ENCODE measurements at places on chromosomes 5 and 9. TPM values are rescaled to one million over a fixed set of nuclear protein-coding genes. Genes with fewer than 3 reads are reported as not detected.

DNA sequence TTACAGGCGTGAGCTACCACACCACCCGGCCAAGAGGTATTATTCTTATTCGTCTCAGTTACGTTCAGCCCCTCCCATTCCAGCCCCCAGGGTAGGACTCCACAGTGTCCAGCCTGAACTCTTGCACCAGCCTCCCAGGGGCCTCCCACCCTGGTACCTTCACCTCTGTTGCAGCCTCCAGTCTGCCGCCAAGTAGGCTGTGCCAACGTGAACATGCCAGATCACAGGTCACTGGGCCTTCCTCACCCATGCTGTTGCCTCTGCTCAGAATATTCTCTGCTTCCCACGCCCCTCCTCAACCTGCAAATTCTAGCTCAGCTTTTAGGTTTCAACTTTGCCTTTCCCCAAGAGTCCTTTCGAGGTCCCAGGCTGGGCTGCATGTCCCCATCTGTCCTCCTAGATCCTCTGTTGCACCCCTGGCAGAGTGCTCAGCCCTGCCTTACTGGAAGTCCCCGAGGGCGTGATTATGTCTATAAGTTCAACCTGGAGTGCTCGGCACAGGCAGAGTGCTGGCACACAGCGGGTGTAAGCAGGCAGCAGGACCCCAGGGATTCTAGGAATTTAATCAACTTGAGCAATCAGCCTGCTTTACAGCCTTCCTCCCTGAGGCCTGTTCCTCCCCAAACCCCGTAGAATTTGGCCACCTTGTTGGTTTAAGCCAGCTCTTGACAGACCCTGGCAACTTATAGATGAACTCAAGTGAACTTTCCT is 13.1 kb upstream of the STXBP1 start:
- peaks cover 32% of the 10 kb centered on the region for H3K4me1 ChIP-seq
- no peaks in the 10 kb centered on the region for H3K36me3 ChIP-seq
- no peak overlapping the region for H3K4me3 ChIP-seq
- H3K27ac ChIP-seq, result peak overlapping the region; percentile 75
- no peak for DNase-seq
- no peaks in the 10 kb centered on the region for H3K27me3 ChIP-seq

Gene FOXD4L4
- 0.38 TPM for total RNA-seq

DNA sequence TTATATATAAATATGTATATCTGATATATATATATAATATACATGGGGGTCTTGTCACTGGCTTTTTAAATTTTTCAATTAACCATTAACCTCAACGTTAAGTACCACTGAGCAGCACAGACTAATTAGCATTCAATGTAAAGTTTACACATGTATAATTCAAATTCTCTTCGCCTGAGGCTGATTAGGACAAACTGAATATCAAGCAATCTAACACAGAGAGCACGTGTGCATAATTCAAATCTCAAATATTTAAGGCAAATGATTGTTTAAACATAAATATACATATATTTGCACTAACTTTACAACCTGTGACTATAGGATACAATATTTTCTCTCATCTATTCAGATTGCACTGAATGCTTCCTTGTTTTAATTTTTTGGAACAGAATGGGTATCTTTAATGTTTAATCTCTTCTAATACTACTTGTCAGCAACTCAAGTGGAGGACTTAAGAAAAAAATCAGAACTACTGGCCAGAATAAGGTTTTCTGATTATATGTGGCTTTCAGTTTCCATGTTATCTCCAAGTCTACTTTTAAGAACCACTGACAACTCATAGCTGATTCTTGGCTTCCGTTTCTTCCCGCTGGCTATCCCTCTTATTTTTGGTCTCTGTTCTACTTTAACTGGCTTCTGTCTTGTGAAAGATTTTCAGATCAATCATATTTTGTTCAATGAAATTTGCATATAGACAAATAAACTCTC is 204.8 kb downstream of the MLLT3 start:
- no peak overlapping the region for H3K4me3 ChIP-seq
- no peaks in the 10 kb centered on the region for H3K27me3 ChIP-seq
- H3K4me1 ChIP-seq, result peaks cover 4% of the 10 kb centered on the region
- peaks cover 12% of the 10 kb centered on the region for H3K36me3 ChIP-seq

DNA sequence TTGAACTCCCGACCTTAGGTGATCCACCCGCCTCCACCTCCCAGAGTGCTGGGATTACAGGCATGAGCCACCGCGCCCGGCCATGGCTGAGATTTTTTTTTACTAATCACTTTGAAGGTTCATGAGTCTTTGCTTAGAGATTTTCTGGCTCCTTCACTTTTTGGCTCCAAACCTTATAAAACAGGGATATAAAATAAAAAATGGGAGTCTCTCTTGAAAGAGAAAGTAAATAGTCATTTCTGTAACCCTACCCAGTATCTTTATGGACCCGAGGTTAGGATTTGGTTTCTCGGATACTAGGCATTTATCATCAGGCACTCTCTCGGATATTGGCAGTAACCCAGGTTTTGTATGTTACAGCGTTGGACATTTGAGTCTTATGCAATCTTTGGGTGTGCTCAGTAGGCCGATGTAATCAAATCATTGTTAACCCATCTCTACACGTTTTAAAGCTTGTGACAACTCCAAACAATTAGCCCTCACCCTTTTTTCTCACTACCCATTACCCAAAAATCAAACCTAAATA is 25.3 kb downstream of the STXBP1 start:
- DNase-seq, result no peak
- H3K27ac ChIP-seq, result peak overlapping the region; percentile 43
- no peak overlapping the region for H3K4me3 ChIP-seq

Gene PLK2
- total RNA-seq, result 531 TPM

Gene PCDHGA6
- 0.57 TPM for total RNA-seq

Gene PCDHB16
- total RNA-seq, result 24.6 TPM

DNA sequence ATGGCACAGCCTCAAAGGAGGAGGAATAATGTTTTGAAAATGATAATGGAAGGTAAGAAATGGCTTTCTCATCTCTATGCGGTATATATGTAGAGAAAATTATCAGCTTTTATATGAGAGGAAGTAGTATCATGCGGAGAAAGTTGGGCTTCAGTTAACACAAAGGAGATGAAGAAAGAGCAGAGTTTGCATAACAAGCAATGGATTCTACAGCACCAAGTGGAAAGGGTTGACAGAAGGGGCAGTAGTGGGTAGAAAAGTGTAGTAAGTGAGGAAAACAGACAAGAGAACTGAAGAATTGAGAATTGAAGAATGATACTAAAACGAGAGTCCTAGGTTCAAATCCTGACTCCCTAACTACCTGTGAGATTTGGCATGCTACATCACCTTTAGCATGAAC is 51.0 kb downstream of the GNG10 start:
- no peaks in the 10 kb centered on the region for H3K27me3 ChIP-seq
- no peak overlapping the region for H3K4me3 ChIP-seq
- H3K27ac ChIP-seq, result no peak overlapping the region
- H3K36me3 ChIP-seq, result no peaks in the 10 kb centered on the region
- DNase-seq, result no peak

Gene PCDHGB3
- 0.64 TPM for total RNA-seq

DNA sequence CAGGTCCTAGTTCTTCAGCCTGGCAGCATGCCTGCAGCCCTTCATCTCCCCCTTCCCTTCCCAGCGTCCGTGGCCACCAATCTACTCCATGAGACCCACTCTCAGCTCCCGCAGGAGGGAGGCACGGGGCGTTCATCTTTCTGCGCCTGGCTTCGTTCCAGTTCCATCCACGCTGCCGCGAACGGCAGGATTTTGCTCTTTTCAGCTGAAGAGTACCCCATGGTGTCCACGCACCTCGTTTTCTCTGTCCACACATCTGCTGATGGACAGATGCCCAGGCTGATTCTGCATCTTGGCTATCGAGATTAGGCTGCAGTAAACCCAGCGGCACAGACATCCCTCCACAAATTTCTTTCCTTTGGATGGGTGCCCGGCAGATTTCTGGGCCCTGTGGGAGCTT is 30.5 kb upstream of the NKD2 start:
- H3K27me3 ChIP-seq, result peaks cover 12% of the 10 kb centered on the region
- no peak for DNase-seq
- H3K36me3 ChIP-seq, result no peaks in the 10 kb centered on the region

Gene GABRA1
- total RNA-seq, result not detected

DNA sequence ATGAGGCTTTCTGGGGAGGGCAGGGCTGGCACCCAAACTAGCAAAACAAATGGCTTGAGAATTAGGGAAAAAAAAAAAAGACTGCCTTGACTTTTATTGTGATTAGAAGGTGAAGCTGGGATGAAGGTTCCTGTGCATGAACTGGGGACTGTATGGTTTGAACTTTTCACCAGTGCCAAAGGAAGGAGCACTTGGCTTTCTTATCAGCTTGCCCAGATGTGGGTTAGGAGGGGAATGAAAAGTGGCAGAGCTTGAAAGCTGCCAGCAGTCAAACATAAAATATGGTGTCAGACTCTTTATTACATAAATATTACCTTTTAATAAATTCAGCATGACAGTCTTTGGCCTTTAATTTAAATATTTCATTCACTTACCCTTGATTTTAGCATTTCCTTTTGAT is 182.5 kb downstream of the PSAT1 start:
- H3K36me3 ChIP-seq, result peaks cover 4% of the 10 kb centered on the region
- DNase-seq, result no peak
- H3K27me3 ChIP-seq, result no peaks in the 10 kb centered on the region
- no peaks in the 10 kb centered on the region for H3K4me1 ChIP-seq
- no peak overlapping the region for H3K4me3 ChIP-seq

DNA sequence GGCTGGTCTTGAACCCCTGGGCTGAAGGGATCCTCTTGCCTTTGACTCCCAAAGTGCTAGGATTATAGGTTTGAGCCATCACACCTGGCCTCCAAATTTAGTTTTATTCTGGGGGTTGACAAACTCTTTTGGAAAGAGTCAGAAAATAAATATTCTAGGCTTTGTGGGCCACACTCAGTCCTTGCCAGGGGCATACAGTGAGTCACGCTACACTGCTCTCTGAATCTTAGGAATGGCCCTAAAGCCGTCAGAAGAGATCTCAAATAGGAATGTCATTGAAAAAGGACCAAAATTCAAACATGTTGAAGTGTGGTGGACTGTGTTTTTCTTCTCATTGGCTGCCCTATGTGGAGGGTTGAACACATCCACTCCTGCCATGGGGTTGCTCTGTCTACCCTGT is 127.7 kb upstream of the BASP1 start:
- no peaks in the 10 kb centered on the region for H3K36me3 ChIP-seq
- H3K27ac ChIP-seq, result no peak overlapping the region
- no peak for DNase-seq
- H3K4me3 ChIP-seq, result no peak overlapping the region
- H3K27me3 ChIP-seq, result no peaks in the 10 kb centered on the region

- peak; percentile 44 for DNase-seq
- H3K4me3 ChIP-seq, result peak overlapping the region; percentile 86
- no peaks in the 10 kb centered on the region for H3K36me3 ChIP-seq
These were observed 449 bp upstream of the PCSK5 start for GRCh38 chr9:75889977-75890471.

DNA sequence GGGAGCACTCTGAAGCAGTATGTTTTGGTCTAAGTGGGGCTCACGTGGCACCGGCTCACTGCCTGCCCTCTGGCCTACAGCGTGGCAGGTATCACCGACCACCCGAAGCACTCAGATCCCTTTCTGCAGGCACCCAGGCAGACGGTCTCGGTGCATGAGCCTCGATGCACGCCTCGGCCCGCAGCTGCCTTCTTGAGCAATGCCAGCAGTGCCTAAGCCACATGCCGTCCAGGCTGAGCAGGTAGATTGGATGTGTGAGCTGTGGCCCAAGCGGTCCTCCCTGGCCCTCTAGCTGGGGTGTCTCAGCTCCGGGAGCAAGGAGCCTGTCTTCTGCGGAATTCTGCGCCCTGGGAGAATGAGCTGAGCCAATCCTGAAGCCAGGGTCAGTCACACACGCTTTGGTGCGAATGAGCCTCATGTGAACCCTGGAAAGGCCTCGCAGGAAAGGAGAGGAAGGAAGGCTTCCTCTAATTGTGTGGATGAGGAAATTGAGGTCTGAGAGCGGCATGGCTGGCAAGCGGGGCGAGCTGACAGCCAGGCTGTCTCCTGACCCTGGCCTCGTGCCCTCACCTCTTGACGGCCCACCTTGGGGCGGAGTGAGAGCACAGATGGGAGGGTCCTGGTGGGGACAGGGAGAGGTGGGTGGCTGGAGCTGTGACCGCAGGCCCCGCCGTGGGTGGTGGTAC is 14.4 kb downstream of the RXRA start:
- no peak overlapping the region for H3K27ac ChIP-seq
- no peaks in the 10 kb centered on the region for H3K36me3 ChIP-seq
- peaks cover 19% of the 10 kb centered on the region for H3K4me1 ChIP-seq
- H3K4me3 ChIP-seq, result no peak overlapping the region
- DNase-seq, result no peak
- no peaks in the 10 kb centered on the region for H3K27me3 ChIP-seq

Gene SPATA31E1
- 0.09 TPM for total RNA-seq

DNA sequence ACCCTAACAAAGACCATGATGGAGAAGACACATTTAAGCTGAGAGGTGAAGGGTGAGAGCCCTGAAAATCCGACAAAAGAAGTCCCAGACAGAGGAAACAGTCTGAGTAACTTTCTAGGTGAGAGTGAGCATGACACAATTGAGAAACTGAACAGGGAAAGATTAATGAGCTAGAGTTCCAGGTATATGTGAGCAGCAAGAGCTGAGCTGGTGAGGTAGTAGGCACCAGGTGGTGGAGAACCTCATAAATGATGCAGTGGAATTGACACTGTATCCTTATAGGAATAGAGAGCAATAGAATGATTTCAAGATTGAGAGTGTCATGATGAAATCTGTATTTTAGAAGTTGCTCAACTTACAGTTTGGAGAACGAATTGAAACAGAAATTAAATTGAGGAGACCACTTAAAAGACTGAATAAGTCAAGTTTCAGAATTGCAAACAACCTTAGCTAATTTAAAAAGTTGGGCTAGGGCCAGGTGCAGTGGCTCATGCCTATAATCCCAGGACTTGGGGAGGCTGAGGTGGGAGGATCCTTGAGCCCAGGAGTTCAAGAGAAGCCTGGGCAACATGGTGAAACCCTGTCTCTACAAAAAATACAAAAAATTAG is 89.8 kb downstream of the NREP start:
- H3K36me3 ChIP-seq, result no peaks in the 10 kb centered on the region
- H3K4me1 ChIP-seq, result peaks cover 9% of the 10 kb centered on the region
- no peak for DNase-seq
- no peak overlapping the region for H3K27ac ChIP-seq
- H3K4me3 ChIP-seq, result no peak overlapping the region

DNA sequence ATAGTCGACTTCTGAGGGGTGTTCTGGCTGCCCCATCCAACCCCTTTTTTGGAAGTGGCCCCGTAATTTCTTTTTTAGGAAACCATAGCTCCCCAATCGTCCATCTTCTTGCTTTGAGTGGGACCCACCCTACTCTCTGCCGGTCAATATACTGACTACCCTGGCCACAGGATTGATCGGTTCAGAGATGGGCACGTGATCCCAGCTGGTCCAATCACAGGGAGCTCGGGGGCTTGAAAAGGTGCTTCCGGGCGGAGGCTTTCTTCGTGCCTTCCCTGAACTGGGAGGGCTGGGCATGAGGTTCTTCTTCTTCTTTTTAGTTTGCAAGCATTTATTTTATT is 78.7 kb upstream of the SH3PXD2B start:
- H3K27me3 ChIP-seq, result peaks cover 2% of the 10 kb centered on the region
- peaks cover 13% of the 10 kb centered on the region for H3K4me1 ChIP-seq
- H3K27ac ChIP-seq, result no peak overlapping the region
- H3K4me3 ChIP-seq, result no peak overlapping the region

All from mesothelial cell of epicardium (in vitro differentiated cells).